ENCODE measurements at places on chromosomes 2 and 18.

GRCh38 chr2:170820757-170821530 lies 4.3 kb downstream of the GAD1 start:
- no peak for DNase-seq

DNA sequence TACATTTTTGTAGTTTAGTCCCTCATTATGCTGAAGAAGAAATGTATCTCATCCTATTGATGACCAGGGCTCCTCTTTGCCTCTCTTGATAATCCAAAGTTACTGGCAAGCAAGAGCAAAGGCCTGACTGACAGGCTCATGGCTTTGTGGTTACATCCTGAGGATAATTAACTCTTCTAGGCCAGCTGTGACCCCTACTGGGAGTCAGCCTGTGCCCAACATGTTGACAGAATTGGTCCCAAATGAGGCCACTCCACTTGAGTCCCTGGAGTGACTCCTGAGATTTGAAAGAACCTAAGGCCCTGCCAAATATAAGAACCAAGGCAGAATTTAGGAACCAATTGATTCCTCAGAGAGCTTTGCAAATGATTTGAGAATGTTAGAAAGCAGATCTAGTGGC lies 973.8 kb upstream of the CELF4 start:
- DNase-seq, result no peak

DNA sequence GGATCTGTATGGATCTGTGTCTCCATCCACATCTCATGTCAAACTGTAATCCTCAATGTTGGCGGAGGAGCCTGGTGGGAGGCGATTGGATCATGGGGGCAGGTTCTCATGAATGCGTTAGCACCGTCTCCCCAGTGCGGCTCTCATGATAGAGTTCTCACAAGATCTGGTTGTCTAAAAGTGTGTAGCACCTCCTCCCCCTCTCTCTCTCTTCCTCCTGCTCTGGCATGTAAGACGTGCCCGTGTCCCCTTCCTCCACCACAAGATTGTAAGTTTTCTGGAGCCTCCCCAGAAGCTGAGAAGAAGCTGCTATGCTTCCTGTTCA lies 55.0 kb upstream of the ROCK2 start:
- no peak for DNase-seq

- no peak for DNase-seq
These were observed 445 bp downstream of the MLPH start for GRCh38 chr2:237487496-237487895.

- no peak for DNase-seq
These were observed 1328.9 kb upstream of the TMEFF2 start for GRCh38 chr2:193523662-193524061.

DNA sequence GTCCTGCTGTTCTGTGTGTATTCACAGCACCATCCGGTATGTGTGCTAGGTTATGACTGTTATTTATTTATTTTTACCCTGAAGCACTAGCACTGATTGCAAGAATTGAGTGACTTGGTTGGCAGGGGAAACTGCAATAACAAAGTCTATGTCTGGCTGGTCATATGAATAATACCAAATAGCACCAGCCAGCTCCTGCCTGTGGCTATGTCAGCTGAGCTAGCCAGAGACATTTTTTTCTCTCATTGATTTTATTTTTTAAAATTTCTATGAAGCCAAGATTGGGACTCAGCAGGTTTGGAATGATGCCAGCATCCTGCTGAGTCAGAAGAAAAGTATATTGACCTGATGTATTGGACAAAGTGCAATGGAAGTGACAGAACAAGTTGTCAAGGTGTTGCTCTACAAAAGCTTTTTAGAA lies 188.5 kb upstream of the CDH2 start:
- DNase-seq, result peak; percentile 43

GRCh38 chr2:47656715-47657600 lies 126.0 kb upstream of the MSH6 start:
- DNase-seq, result no peak

DNA sequence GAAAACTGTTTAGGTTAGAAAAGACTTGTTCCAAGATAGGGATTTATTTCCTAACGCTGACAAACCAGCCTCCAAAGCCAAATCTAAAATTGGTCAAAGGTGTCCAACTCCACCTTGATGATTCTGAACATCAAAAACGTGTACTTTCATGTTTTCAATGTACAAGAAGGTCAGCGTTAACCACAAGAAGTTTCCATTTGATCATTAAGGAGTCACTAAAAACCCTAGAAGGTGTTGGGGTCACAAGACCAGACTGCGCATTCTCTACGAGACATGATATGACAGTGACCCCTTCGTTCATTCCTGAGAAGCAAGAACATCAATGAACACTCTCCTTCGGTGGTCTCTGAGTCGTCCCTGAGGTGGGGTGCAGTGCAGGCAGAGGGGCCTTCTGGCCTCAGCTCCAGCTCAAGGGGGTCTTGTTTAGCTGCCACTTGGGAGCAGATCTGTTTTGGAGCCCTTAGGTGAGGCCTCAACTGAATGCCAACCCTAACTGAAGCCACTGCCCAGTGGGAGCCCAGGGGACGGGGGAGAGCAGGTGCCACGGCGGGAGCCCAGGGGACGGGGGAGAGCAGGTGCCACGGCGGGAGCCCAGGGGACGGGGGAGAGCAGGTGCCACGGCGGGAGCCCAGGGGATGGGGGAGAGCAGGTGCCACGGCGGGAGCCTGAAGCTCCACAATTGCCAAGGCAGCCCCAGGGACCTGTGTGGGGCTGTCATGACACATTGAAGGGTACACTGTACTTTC lies 55.2 kb downstream of the PARD6G start:
- DNase-seq, result no peak

DNA sequence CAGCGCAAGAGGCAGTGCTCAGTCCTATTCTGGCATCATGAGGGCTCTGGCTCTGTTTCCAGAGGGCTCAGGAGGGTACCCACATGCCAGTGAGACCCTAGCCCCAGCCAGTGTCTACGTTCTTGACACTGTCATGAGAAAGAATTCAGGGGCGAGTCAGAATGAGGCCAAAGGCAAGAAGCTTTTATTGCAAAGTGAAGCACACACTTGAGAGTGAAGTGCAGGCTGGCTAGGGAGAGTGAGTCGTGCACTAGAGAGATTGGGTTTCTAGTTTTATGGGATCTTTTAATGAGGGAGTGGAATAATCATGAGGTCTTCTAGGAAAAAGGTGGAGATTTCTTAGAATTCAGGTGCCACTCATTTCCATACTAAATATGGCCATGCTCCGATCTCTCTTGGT lies 164.1 kb downstream of the DCDC2C start:
- no peak for DNase-seq

DNA sequence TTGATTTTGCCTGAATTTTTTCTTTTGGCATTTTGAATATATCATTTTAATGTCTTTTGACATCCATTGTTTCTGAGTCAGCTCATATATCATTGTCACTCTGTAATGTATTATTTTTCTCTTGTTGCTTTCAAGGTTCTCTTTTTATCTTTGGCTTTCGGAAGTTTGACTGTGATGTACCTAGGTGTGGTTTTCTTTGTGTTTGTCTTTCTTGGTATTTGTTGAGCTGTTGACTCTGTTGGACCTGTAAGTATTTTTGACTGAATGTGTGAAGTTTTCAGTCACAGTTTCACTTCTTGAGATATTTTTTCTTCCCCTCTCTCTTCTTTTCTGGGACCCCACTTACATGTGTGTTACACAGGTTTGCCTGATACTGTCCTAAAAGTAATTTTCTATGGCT lies 24.9 kb upstream of the DRC1 start:
- DNase-seq, result no peak

GRCh38 chr2:158580760-158581159 lies 124.0 kb downstream of the PKP4 start:
- peak; percentile 34 for DNase-seq

GRCh38 chr2:69211048-69211447 lies 176.0 kb downstream of the GFPT1 start:
- no peak for DNase-seq

GRCh38 chr2:217906798-217907197 lies 96.0 kb downstream of the TNS1 start:
- no peak for DNase-seq

- no peak for DNase-seq
These were observed 63.0 kb downstream of the NPAS2 start for GRCh38 chr2:100882645-100883613.

DNA sequence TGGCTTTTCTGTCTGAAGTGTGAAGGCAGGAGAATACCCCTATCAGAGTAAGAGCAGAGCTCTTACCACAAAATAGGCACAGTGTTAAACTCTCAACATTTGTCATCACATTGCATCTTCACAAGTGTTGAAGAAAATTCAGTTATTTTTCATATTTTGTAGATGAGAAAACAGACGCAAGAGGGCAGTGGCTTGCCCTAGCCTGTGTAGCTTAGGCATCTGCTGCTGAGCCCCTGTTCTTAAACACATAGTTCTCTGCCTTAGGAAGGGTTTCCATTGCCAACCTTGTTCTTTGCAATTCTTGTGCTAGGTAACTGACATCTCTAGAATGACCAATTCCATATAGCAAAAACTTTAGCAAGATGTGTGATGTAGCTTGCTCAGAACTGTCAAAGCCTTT lies 112.7 kb upstream of the RMDN2 start:
- no peak for DNase-seq

DNA sequence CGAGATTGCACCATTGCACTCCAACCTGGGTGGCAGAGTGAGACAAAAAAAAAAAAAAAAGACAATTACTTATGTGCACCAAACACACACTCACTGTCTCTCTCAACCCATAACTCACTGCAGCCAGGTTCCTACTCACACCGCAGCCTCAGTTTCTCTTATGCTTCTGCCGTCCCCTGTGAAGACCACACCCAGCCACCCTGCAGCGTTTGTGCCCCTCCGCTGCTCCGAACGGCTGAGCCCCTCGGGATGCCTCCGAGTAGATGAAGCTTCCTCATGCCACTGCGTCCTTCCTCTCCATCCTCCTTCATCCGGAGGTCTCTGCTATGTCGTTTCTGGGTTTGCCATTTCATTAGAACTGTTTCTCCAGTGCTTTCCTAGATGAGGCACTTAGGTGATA lies 160.1 kb downstream of the TWIST2 start:
- no peak for DNase-seq

- DNase-seq, result no peak
These were observed 190.8 kb downstream of the SEPTIN10 start for GRCh38 chr2:109422758-109423500.

GRCh38 chr18:4130734-4131719 lies 324.1 kb downstream of the DLGAP1 start:
- no peak for DNase-seq

GRCh38 chr2:236875906-236876505 lies 209.7 kb upstream of the COPS8 start:
- peak; percentile 66 for DNase-seq

Data from NCI-H748 treated with DMSO at 0.1 percent for 48 hours (cell line).